C1 segment of cervical spinal cord (tissue), 14 donors: ENCODE measurements at places on chromosomes 16 and 17.

DNA sequence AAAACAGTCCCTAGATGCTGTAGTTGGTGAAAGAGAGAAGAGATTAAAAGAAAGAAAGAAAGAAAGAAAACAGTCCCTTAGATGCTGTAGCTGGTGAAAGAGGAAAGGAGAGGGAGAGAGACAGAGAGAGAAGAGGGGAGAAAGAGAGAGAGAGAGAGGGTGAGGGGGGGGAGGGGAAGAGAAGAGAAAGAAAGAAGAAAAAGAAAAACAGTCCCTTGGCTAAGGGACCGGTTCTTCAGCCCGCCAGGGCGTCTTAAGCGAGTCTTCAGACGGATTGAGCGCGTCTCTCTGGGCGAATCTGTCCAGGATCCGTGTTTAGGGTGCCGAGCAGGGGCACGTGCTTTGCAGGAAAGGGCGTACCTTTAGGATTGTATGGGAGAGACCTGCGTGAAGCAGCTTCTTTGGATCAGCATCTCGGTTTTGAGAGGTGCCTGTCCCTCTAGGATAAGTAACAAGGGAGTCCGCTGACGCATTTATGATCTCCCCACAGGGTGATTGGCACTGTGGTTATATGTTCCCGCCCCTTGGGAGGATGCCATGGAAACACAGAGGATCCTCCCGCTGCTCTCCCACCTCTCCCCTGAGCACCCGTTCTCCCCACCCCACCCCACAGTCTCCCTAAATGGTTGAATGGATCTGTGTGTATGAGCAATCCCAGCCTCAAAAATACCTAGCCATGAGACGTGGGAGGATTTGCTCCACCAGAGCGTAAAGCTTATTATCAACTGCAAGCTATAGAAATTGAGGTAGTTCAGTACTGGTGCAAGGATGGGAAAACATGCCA is 16.7 kb downstream of the GNGT2 start:
- no peak for DNase-seq

GRCh38 chr17:4499431-4500190 is 930 bp downstream of the SPNS2 start:
- DNase-seq, result peak; percentile 50

DNA sequence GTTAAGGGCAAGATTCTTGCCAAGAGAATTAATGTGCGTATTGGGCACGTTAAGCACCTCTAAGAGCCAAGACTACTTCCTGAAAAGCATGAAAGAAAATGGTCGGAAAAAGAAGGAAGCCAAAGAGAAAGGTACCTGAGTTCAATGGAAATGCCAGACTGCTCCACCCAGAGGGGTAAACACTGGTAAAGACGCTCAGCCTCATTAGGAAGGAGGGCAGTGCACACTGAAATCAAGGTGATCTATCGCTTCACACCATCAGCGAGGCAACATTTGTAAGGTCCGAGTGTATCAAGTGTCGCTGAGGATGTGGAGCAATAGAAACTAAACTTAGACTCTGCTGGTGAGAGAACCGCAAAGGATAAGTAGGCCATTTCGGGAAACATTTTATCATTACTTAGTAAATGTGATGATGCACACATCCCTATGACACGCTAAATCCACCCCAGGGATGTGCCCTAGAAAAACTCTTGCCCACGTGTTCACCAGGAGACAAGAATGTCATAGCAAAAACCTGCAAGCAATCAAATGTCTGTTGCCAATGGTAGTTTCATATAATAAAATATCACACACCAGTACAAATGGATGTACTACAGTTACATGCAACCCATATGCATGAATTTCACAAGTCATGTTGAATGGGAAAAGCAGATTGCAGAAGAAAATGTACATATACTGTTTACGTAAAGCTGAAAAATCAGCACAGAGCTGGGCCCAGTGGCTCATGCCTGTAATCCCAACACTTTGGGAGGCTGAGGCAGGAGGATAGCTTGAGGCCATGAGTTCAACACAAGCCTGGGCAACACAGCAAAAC is 23.6 kb downstream of the CNTROB start:
- no peak for DNase-seq

- DNase-seq, result no peak
These were observed 65.9 kb downstream of the ZNF778 start for GRCh38 chr16:89283449-89283848.

DNA sequence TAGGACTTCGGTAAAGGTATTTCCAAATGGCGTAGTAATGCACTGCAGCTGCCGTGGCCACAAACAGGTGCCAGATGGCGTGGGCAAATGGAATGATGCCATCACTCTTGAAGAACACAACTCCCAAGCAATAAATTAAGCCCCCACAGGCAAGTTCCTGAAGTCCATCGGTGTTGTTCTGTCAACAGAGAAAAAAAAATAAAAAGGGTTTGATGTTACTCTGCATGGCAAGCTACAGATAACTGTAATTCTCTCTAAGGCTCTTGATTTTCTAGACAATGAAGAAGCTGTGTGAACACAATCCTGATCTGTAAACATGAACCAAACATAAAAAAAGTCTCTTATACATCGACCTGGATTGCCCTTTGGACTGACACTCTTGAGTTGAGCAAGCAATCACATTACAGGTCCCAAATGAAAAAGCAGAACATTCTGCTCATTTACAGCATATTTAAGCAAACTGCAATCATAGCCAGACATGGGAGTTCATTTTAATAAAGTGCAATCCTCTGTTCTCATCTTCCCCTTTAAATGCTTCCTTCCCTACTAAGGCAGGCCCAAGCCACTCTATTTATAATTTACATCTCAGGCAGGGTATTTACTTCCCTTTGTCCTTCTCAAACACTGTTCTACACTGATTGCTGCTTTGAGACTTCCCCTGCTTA is 27.1 kb downstream of the MMD start:
- DNase-seq, result no peak

- DNase-seq, result no peak
These were observed 3.1 kb downstream of the TMEM231 start for GRCh38 chr16:75552951-75553350.

DNA sequence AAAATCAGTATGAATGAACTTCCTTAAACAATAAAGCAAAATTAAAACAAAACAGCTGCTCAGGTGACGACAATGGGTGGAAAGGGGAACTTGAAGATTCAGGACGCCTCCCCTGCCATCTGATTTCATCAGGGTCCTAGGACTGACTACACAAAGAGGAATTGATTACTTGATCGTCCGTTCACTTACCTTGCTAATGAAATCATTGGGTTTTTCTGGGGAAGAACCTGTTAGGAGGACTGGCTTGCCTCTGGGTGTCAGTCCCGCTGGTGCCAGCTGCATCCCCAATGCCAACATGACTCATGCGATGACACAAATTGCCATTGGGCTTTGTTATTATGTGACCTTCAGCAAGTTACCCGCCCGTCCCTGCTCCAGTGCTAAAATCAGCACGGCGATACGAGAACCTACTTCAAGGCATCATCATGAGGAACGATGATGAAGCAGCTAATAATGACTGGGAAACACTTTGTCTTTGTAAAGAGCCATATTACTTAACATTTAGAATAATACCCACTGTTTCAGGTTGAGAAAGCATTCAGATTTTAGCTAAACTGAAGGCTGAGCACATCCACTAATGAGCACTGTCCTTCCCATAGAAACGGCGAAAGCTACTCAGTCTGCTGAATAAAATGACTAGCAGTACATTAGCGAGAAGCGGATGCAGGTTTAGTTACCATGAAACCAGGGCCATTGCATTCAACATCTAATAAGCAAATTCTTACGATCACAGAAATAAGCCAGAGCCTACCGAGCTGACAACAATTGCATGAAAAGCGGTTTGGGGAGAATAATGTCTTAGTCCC is 139.4 kb downstream of the ZFHX3 start:
- DNase-seq, result no peak

DNA sequence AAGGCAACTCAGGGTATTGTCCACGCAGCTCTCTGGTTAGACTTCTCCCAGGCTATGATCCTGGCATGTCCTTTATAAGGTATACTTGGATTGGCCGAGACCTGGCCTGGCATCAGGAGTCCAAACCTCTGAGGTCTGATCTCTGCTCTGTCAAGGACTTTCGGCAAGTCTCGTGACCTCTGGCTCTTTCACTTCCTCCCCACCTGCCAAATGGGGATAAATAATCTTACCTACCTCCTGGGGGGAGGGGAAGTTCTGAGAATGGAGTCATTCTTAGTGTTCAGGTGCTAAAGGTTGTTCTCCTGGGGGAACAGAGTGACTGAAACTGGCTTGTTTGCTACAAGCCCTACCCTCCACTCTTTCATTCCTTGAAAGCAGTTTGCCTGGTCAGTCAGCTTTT is 7.6 kb downstream of the ATXN1L start:
- no peak for DNase-seq

GRCh38 chr16:89993377-89993776 is 25.9 kb downstream of the DBNDD1 start:
- no peak for DNase-seq

- no peak for DNase-seq
These were observed 698 bp downstream of the ACBD4 start for GRCh38 chr17:45135978-45136791.

DNA sequence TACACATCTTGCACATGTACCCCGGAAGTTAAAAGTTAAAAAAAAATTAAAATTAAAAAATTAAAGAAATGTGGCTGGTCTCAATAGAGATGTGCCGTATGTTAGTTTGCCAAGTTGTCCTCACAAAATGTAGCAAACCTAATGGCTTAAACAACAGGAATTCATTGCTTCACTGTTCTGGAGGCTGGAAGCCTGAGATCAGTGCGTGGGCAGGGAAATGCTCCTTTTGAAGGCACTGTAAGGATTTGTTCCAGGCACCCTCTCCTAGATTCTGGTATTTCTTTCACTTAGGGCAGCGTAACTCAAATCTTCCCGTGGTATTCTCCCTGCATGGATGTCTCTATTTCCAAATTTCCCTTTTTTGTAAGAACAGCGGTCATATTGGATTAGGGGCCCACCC is 32.7 kb upstream of the MON1B start:
- DNase-seq, result no peak
